ENCODE measurements at places on chromosomes 12 and 14.

DNA sequence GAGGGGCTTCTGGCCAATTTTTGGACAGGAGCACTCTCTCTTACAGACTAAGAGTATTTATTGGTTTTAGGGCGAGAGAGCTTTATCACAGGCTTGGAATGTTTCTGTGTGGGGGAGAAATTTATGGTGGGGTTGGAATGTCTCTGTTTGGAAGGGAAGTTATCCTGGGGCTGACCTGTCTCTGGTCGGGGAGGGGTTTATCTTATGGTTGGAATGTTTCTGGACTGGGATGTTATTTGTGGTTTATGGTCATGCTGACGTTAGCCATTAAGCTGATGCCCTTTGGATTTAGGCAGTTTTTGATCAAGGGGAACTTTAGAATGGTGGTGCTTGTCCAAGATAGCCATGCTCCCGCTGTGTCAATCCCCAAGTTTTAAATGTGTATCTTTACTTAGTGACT, 614.8 kb downstream of the DIO2 start:
- no peak for DNase-seq

GRCh38 chr14:77648520-77649200, 32.2 kb upstream of the SPTLC2 start:
- DNase-seq, result no peak

DNA sequence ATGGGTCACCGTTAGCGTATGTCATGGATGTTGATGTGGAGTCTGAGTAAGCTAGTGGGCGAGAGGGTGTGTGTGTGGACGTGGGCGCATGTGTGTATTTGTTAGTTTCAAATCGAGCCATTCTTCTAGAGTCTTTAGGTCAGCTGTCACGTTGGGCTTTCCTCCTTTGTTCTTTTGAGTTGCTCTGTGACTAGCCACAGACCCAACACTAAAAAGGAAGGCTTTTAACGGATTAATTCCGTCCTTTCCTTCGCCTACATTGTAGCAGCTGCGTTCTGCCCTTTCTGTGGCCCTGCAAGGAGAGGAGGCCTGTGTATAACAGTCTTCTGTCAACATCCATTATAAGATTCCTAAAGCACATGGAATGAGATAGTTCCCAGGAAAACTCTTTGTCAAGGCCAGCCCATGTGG, 117.2 kb upstream of the DNM1L start:
- no peak for DNase-seq

- DNase-seq, result no peak
Observed at GRCh38 chr14:76133103-76133502, 18.6 kb upstream of the GPATCH2L start.

- DNase-seq, result no peak
Observed at GRCh38 chr14:89638891-89639290, 221.9 kb upstream of the FOXN3 start.
